ENCODE measurements at places on chromosomes 4 and X. TPM values are rescaled to one million over a fixed set of nuclear protein-coding genes. Genes with fewer than 3 reads are reported as not detected.

Gene CC2D2A
- 14.3 TPM for total RNA-seq

Gene DCHS2
- 0.32 TPM for total RNA-seq

Gene ZNF630
- total RNA-seq, result 0.96 TPM

Gene HDAC6
- 47.1 TPM for total RNA-seq

Gene AFAP1
- total RNA-seq, result 33.9 TPM

Gene NDUFC1
- total RNA-seq, result 41.6 TPM

Gene SLC7A11
- total RNA-seq, result 0.93 TPM

Gene PLAC1
- total RNA-seq, result not detected

Gene SSX4B
- total RNA-seq, result not detected

Gene PAGE2B
- not detected for total RNA-seq

Gene FGA
- not detected for total RNA-seq

Gene TAF1
- total RNA-seq, result 36.9 TPM

Gene S100G
- not detected for total RNA-seq

Gene FAM47E
- total RNA-seq, result 3.3 TPM

Gene DRP2
- total RNA-seq, result 0.22 TPM

DNA sequence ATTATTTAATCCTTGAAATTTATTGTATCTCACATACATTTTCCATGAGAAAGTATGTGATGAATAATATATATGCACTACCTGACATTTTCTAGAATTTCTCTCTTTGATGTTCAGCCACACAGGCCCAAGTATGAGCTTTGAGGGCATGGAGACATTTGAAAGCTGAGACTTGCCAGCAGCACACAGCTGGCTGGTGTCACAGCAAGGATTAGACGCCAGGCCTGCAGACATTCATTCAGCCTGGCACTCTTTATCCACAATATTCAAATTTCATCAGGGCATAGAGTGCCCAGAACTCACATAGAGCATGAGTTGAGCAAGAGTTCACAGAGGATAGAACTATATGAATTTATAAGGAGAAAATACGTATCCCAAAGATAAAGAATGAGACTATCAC is 74.0 kb downstream of the GRIA2 start:
- DNase-seq, result no peak

DNA sequence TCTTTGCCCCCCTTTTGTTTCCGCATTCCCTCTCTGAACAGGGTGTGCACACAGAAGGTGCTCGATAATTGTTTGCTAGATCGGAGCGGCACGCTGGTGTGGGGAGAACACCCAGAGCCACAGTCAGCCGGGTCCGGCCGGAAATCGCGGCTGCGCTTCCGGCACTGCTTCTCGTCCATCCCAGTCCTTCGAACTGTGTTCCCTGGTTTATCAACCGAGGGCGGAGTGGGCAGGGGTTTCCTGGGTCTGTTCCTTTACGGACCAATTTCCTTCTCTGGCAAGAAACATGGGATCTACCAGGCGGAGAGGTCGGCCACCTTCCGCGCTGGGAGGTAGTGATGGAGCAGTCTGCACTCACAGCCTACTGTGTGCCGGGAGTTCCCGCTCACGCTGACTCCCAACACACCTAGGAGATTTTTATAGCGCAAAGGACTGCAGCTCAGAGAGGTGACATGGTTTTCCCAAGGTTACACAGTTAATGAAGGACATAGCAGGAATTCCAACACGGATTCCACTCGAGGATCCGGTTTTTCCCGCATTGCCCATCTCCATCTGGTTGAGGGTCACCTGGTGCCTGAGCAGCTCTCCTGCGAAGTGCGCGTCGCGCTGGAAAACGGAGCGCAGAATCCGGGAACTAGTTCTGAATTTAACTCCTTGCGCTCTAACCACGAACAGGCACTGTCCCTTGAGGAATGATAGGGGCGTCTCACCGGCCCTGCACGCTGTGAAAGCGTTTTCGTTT is 6.8 kb downstream of the MSX1 start:
- no peak for DNase-seq

DNA sequence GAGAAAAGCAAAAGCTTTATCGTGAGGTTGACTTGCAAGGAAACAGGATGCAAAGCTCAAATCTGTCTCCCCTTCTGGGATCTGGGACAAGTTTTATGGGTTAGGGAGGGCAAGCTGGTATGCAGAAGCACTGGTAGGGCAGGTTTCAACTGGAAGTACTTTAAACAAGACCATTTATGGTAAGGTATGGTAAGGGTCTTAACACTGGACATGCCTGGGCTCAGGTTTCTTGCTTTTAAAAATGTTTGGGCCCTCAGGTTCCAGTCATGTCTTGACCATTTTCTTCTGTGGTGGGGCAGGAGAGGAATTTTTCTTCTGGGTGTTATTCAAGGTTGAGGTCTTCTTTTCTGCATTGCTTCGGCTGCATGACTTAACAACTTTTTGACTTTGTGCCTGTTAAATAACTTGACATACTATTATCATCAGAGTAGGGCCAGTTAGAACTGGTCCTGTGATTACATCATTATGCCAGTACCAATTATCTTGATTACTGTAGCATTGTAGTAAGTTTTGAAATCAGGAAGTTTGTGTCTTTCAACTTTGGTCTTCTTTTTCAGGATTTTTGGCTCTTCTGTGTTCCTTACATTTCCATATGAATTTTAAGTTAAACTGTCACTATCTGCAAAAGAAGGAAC is 33.7 kb downstream of the CD38 start:
- no peak for DNase-seq

GRCh38 chr4:5928844-5929420 is 36.0 kb upstream of the CRMP1 start:
- DNase-seq, result no peak

- no peak for DNase-seq
Observed at GRCh38 chr4:7687006-7687405, 252.3 kb upstream of the PSAPL1 start.

- no peak for DNase-seq
Observed at GRCh38 chr4:13294961-13295605, 189.1 kb downstream of the RAB28 start.

- DNase-seq, result no peak
Observed at GRCh38 chrX:73478961-73479360, 32.1 kb downstream of the CDX4 start.

GRCh38 chrX:123169247-123169901 is 14.7 kb upstream of the GRIA3 start:
- no peak for DNase-seq

DNA sequence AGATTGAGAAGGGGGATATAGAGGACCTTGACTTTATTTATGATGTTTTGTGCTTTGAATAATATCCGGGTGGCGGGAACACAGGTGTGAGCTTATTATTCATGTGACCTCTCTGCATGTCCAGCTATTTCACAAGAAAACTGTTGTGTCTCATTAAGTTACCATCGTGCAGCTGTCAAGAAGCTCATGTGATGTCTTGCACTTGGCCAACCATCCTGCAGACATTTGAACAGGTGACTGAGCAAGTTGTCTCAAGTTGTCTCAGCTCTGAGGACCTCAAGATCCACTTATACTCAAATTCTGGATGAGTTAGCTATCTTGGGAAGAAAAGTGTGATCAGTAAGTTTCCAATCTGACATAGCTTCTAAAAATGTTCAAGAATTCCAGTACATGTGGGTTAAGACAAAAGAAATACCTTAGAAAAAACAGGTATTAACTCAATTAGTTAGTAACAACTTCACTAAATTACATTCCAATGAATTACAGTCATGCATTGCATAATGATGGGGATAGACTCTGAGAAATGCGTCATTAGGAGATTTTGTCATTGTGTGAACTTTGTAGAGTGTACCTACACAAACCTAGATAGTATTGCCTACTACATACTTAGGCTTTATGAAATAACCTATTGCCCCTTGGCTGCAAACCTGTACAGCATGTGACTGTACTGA is 462.2 kb downstream of the INPP4B start:
- no peak for DNase-seq

- no peak for DNase-seq
Observed at GRCh38 chr4:159926871-159927270, 824.0 kb downstream of the RAPGEF2 start.

- DNase-seq, result no peak
Observed at GRCh38 chr4:56048702-56049431, 100.1 kb downstream of the CEP135 start.

DNA sequence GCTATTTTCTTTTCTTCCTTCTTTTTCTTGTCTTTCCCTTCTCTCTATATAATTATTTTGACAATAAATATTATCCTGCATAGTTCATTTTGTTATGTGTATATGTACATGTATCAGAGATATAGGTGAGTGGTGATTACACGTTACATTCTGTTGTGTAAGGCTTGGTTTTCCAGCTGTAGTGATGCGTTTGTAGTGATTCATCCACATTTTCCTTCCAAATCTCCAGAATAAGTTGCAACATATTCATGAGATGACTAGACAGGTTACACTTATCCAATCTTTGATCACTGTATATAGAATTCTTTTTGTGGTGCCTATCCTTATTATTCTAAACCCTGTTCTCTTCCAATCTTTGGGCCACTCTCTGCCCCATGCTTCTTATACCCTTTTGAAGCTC is 540.2 kb downstream of the GBA3 start:
- DNase-seq, result no peak

DNA sequence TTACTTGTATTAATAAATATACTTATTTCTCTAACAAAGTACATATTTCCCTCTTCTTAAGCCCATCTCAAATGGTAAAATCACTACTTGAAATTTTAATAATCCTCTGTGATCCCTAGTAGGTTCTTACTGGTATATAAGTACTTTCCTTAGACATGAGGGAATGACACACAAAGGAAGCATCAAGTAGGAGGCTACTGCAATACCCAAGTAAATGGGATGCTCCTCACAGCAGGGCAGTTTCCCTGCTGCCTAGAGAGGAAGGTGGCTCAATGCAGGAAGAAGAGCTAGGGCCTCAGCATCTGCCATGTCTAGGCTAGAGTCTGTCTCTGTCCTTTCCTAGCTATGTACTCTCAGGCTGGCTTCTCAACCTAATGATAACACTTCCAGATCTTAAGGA is 122.1 kb upstream of the DIPK2B start:
- no peak for DNase-seq

- DNase-seq, result no peak
Observed at GRCh38 chrX:66163447-66163846, 600 bp upstream of the HEPH start.

DNA sequence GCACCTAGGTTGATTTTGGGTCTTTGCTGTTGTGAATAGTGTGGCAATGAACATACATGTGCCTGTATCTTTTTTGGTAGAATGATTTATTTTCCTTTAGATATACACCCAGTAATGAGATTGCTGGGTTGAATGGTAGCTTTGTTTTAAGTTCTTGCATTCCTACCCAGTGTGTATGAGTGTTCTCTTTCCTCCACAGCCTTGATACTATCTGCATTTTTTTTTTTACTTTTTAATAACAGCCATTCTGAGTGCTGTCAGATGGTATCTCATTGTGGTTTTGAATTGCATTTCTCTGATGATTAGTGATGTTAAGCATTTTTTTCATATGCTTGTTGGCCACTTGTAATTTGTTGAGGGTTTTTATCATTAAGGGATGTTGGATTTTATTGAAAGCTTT is 351.8 kb upstream of the GNPDA2 start:
- DNase-seq, result no peak

GRCh38 chr4:109939190-109939589 is 26.5 kb downstream of the EGF start:
- no peak for DNase-seq

GRCh38 chrX:100611951-100612350 is 24.7 kb downstream of the TSPAN6 start:
- DNase-seq, result no peak

Measured in mesenteric fat pad (tissue), 1 donor.